Bone marrow (tissue), 2 donors: ENCODE measurements at places on chromosomes 1 and 21.

- DNase-seq, result no peak
Measured at GRCh38 chr1:37807220-37807554, 403 bp upstream of the C1orf122 start.

GRCh38 chr1:212782422-212783154, 9.0 kb downstream of the NSL1 start:
- no peak for DNase-seq

GRCh38 chr1:206797534-206798383, 25.5 kb upstream of the IL10 start:
- no peak for DNase-seq

- DNase-seq, result no peak
Measured at GRCh38 chr21:21101911-21102310, 103.7 kb downstream of the NCAM2 start.

DNA sequence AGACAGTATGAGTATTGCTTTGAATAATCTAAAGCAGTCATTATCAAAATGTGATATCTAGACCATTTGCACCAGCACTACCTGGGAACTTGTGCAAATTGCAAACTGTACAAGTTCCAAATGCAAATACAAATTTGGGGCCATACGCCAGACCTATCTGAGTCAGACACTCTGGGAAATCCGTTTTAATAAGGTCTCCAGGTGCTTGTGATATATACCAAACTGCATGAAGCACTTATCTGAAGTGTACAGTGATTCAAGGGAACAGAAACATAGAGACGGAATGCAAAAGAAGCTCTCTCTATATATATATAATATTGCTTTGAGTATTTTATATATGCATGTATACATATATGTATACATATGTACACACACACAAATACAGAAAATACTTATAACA, 36.2 kb upstream of the ASPM start:
- no peak for DNase-seq
